MG63 (cell line): ENCODE measurements at places on chromosomes 7 and 10. TPM values are rescaled to one million over a fixed set of nuclear protein-coding genes. Genes with fewer than 3 reads are reported as not detected.
A peak's percentile ranks its signal among the peaks of the same experiment; 100 is the strongest.

The MINDY4 gene
- total RNA-seq, result 1.7 TPM in 1 of 2 replicates, not detected in the other

GRCh38 chr7:133509822-133510221 lies 256.9 kb downstream of the EXOC4 start:
- no peak for DNase-seq

- no peak for DNase-seq
Observed at GRCh38 chr7:114784746-114785145, 137.1 kb upstream of the MDFIC start.

The GSTK1 gene
- total RNA-seq, result 47.3 and 57.5 TPM in 2 replicates

- DNase-seq, result no peak
Observed at GRCh38 chr7:69873512-69873911, 275.2 kb downstream of the AUTS2 start.

GRCh38 chr10:117518246-117518645 lies 24.3 kb upstream of the EMX2 start:
- DNase-seq, result no peak

DNA sequence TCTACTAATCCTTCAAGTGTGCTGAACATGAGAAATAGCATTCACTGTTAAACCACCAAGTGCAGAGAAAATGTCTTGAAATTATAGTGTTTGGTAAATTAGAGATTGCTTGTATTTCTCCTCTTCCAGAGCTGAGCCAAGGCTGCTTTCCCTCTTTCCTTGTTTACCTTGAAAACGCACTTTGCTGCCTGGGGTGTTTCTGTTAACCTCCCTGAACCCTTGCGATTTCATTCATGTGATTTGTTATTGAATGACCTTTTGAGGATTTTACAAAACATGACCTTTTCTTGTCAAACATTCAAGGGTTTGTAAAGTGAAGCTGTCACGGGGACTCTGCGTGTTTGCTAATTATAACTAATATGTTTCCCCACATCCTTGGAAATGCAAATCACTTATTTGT lies 169.4 kb downstream of the LRMDA start:
- no peak for DNase-seq

- no peak for DNase-seq
Observed at GRCh38 chr10:24722131-24722675, 1.5 kb downstream of the ARHGAP21 start.

The PDGFA gene
- 4.9 and 33.7 TPM in 2 replicates for total RNA-seq

The GSTO1 gene
- 191 and 245 TPM in 2 replicates for total RNA-seq

GRCh38 chr7:28192786-28193585 lies 12.4 kb upstream of the JAZF1 start:
- peak; percentile 48 for DNase-seq

DNA sequence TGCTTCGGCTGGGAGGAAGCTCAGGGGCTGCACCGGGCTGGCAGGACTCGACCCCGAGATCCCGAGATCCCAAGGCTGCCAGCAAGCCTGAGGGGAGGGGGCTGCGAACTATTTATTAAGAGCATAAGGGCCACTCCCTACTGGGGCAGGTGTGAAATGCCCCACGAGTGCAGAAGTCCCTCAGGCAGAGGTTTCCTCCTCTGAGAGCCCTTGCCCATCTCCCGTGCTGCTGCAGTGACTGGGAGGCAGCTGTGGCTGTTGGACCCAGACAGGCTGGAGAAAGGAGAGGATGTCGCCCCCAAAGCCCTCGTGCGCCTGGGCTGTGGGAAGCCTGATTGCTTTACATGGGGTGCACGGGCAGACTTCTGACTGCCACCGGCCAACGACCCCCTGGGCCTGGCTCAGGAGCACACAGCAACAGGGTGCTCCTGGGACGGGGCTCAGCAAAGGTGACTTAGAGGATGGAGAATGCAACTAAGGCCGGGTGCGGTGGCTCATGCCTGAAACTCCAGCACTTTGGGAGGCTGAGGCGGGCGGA lies 39.8 kb downstream of the RGS10 start:
- no peak for DNase-seq

The SBDS gene
- 71.7 and 112 TPM in 2 replicates for total RNA-seq

DNA sequence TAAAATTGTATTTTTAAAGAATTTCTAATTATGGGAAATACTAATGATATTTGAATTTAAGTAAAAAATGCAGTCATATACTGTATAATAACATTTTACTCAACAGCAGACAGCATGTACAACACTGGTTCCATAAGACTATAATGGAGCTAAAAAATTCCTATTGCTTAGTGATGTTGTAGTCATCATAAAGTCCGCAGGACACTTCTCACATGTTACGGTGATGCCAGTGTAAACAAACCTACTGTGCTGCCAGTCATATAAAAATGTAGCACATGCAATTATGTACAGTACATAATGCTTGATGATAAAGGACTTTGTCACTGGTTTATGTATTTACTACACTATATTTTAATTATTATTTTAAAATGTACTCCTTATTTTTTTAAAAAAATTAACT lies 629.3 kb downstream of the IPMK start:
- DNase-seq, result no peak

GRCh38 chr10:49441488-49442476 lies 45.9 kb upstream of the DRGX start:
- DNase-seq, result no peak

The CNPY1 gene
- not detected in 2 replicates for total RNA-seq

The GPR22 gene
- total RNA-seq, result not detected in 2 replicates

GRCh38 chr7:70392877-70393435 lies 739.0 kb upstream of the GALNT17 start:
- DNase-seq, result peak; percentile 2

- no peak for DNase-seq
Observed at GRCh38 chr10:96044736-96045135, 1.4 kb downstream of the CCNJ start.

The SUN3 gene
- total RNA-seq, result not detected in 2 replicates

DNA sequence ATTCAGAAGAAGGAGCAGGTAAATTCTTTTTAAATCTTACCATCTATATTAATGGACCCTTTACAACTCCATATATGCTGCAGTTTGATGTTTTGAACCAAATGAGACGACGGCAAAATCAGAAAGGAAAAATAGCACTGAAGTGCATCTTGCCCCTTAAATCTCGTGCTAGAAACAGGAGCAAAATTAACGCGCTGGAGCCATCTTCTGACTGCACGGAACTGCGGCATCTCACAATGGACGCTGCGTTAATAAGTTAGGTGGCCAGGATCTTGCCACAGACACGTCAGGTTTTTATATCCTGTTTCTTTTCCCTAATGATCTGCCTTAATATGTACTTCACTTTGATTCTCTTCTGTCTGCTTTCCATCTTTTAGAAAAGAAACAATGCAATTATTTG lies 354.5 kb downstream of the TFEC start:
- DNase-seq, result peak; percentile 43

GRCh38 chr7:157433628-157434027 lies 96.8 kb downstream of the DNAJB6 start:
- no peak for DNase-seq

DNA sequence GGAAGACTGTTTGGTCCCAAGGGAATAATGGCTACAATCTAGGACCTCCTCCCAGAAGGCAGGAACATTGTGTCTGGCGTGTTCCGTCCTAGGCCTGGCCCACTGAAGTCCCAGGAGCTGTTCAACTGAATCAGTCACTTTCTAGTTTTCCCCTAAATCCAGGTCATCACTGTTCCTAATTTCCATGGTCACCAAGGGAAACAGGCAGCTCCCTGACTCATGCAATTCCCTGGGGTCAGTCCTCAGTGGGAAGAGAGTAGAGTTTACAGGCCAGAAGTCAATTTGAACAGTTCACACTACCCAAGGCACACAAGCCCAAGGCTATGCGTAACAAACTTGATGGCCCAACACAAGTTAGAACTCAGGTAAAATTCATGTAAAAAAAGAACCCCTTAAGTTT lies 44.0 kb downstream of the CREB3L2 start:
- DNase-seq, result no peak

- no peak for DNase-seq
Observed at GRCh38 chr7:103704701-103705100, 258.7 kb upstream of the SLC26A5 start.

- no peak for DNase-seq
Observed at GRCh38 chr10:101903827-101904550, 60.4 kb upstream of the KCNIP2 start.

GRCh38 chr10:118407777-118408176 lies 65.7 kb upstream of the FAM204A start:
- no peak for DNase-seq

DNA sequence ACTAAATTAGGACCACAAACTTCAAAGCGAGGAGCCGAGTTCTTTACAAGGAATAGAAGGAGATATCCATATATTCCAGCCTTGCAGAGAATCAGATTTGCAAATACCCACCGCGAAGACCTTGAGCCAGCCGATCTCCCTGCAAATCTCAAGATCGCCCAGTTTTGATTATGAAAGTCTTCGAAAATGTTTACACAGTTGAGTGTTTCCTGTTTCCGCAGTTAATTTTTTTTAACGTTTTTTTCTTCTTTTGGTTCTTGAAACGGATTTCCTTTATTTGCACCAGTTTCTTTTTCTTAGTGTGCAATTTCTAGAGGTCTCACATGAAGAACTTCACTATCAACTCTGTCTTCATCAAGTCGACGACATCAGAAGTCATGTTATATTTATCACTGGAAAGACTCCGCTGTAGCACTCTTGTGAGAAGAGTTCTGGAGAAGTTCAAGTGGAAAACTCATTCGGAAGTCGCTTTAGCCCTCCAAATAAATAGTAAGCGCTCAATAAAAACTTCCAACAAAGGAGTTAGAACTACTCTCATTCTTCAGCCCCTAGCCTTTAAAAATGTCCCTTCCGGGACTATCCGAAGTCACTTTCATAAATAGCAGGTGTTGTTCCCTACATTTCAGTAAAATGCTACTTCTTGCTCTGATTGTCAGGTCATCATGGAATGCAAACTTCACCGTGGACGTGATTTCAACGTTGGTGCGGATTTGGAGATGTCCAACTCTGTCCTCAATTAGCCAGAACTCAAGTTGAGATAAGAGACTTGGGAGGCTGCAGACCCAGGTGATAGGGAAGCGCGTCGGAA lies 11.9 kb upstream of the SPAG6 start:
- DNase-seq, result no peak

The AS3MT gene
- 0.17 and 1.7 TPM in 2 replicates for total RNA-seq

DNA sequence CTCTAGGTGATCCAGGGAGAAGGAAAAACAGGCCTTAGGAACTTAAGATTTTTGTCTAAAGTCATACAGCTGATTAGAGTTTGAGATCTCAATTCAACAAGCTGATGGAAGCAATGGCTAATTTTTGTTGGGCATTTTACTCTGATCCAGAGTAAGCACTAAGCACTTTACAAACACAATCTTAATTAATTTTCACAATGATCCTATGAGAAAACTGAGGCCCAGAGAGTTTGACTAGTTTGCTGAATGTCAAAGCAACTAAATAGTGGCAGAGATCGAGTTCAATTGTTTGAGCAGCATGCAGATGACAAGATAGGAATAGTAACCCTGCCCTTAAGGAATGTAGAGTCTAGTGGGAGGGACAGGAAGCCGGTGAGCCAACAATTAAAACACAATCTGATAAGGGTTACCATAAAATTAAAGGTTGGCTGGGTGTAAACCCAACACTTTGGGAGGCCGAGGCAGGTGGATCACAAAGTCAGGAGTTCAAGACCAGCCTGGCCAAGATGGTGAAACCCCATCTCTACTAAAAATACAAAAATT lies 13.5 kb upstream of the RPEL1 start:
- no peak for DNase-seq

The PNLIP gene
- total RNA-seq, result not detected in 2 replicates

The SFRP5 gene
- not detected in 2 replicates for total RNA-seq

The CHN2 gene
- 3.7 and 20.1 TPM in 2 replicates for total RNA-seq

The CRTAC1 gene
- total RNA-seq, result not detected in 2 replicates
